Activated CD4-positive, alpha-beta T cell treated with anti-CD3 and anti-CD28 coated beads for 36 hours (primary cell): ENCODE measurements at places on chromosomes 13 and 19.

DNA sequence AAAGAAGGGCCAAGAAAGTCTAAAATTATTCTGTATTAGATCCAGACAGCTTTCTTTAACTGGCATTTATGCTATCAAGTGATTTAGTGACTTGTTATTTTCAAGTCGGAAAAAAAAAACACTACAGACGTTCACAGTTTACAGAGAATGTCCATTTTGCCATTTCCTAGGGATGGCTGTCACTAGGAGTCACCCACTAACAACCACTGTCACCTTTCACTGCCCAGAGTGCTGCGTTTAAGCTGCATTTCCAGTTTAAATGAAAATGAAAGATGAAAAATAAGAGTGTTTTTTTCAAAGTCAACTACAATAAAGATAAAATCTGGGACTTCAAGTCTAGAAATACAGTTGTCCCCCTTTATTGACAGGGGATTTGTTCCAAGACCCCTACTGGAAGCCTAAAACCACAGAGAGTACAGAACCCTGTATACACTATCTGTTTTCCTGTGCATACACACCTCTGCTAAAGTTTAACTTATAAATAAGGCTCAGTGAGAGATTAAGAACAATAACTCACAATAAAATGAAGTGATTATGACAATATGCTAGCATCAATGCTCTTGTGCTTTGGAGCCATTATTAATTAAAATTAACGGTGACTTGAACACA, 112.5 kb downstream of the SACS start:
- no peak for DNase-seq

- DNase-seq = peak; percentile 82
Observed at GRCh38 chr19:5805462-5806132, 730 bp downstream of the NRTN start.

DNA sequence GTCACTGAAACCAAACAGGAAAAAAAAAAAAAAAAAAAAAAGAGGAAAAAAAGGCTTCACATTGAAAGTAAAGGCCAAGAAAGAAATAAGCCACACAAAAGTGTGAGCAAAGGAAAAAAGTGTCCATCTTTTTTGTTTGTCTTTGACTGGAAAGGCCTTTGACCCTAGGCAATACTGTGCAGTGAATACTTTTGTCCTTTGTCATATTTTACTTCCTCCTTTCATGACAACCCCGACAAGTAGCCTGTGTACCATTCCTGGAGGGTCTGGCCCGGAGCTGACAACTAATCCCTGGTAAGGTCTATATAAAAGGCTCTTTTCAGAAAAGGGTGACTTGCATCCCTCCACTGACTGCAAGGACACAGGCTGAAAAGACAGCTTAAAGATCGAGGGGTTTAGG, 12.9 kb upstream of the MICU2 start:
- DNase-seq = no peak

DNA sequence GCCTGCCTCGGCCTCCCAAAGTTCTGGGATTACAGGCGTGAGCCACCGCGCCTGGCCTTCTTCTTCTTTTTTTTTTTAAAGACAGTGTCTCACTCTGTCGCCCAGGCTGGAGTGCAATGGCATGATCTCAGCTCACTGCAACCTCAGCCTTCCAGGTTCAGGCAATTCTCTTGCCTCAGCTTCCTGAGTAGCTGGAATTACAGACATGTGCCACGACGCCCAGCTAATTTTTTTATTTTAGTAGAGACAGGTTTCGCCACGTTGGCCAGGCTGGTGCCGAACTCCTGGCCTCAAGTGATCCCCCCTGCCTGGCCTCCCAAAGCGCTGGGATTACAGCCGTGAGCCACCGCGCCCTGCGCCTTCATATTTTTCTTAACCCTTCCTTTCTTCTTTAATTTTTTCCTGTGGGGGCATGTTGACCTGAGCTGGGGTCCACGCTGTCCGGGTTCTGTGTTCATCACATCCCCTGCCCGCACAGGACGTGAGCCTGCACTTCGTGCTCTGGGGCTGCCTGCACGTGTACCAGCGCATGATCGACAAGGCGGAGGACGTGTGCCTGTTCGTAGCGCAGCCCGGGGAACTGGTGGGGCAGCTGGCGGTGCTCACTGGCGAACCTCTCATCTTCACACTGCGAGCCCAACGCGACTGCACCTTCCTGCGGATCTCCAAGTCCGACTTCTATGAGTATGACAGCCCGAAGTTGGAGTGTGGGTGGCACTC, 14.1 kb downstream of the PNPLA6 start:
- DNase-seq = no peak

DNA sequence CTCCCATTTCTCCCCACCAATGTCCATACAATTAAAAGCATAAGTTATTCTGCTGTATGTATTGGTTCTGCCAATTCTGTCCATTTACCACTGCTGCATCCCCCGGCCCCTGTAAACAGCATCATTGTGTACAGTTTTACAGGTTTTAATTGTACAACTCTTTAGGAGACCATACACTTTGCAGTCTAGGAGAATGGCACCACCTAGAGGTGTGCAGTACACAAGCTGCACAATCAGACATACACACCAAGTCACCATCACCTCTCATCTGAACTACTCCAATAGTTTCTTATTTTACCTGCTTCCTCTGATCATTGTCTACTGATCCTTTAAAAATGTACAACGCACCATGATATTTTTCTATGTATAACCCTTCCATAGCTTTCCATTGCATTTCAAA, 855.9 kb upstream of the KLHL1 start:
- DNase-seq = no peak
